SHP77 treated with DMSO at 0.1 percent for 48 hours (cell line): ENCODE measurements at places on chromosomes 1 and 21.

DNA sequence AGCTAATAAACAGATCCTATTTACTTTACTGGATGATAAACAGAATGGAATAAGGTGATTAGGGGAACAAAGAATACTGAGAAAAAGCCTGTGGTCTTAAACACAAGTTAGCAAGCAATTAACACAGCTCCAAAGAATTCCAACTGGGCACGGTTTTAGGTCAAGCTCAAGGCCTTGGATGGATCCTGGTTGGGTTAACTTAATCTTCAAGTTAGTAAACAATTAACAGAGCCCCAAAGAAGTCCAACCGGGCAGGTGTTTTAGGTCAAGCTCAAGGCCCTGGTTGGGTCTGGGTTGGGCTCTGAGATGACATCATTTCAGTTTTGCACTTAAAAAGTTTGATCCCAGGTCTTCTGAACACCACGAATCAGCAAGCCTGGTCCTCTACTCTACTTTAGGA, 1086.3 kb upstream of the TMPRSS15 start:
- no peak for DNase-seq

- DNase-seq: peak; percentile 60
These were observed 22.5 kb downstream of the CHD5 start for GRCh38 chr1:6157528-6158174.

DNA sequence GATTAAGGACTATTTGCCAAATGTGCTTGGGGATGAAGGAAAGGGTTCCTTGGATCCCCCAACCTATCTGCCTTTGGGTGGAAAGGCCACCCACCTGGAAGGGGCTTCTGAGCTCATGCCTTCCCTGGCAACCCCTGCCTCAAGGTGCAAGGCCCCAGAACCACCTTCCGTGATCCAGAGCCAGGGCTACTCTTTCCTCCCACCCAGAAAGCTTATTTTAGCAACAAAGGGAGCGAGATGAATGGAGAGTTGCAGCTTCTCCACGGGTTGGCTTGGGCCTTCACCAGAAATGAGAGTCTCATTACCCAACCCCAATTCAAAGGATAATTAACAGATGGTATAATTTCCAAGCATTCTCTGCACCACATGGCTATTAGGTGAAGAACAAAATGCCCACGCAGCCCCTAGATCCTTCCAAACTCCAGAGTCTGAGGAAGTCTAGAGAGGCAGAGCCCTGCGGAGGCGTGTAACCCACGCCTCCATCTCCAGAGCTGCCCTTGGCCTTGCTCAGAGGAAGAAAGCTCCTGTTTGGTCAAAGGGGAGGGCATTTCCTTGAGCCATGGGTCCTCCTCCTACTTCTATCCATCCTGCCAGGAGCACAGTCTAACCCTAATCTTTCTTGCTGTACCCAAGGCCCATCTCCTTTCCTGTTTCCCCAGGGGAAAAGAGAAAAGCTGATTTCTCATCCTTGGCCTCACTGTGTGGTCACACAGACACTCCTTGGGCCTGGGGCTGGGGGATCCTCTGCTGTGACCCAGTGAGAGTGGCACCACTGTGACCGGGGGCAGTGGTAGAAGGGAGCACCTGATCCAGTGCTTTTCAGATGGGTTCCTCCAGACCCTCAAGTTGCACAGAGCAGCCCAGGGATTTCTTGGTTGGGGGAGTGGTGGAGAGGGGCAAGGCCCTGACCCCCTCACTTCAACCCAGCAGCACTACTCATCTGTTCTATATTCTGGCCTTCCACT, 1.7 kb upstream of the CELSR2 start:
- DNase-seq: no peak

DNA sequence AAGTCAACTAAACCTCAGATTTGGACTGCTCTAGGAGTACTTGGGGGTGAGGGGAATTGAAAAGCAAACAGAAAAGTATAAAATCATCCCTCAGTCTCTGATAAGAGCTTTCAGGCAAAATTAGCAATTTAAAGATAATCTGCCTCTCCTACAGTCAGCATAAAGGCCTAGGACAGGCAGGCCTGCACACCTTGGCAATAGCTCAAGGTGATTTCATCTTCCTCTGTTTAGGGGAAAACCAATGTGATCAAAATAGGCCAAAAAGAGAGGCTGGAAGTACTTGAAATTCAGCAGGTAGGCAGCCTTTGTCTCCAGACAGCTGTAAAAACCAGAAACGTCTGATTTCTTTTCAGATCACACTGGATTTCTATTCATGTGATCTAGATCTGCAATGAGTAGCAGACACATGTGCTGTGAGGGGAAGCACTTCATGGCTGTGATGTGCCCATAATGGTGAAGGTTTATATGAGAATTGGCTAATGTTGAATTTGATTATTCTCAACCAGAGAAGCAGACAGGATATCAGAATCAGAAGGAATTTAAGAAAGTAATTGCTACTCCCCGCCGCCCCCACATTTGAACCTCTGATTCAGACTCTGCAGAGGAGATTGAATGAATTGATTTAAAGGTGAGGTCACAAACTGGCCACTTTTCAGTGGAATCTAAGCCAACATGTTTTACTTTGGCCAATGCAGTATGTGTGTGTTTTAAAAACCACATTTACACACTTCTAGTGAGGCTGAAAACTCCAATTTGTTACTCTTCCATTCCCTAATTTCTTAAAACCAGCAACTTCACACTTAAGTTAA, 45.8 kb upstream of the DNASE2B start:
- no peak for DNase-seq

- no peak for DNase-seq
These were observed 87.1 kb downstream of the SELENOF start for GRCh38 chr1:86826856-86827255.

DNA sequence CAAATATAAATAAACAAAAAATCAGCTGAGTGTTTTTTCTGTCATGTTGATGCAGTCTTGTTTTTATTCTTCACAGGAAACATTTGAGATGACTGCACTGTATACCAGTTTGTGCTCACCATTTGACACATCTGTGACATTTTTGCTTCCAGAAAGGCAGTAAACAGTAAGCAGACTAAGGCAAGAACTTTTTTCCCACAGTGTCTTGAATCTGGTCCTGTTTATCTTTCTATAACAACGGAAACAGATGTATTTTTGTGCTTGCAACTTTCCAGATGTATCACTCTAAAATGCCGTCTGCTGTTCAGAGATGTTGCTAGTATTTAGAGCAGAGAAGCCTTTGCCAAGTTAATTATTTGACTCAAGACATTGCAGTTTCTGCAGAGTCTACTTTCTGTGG, 105.5 kb downstream of the ZC3H11B start:
- DNase-seq: no peak

DNA sequence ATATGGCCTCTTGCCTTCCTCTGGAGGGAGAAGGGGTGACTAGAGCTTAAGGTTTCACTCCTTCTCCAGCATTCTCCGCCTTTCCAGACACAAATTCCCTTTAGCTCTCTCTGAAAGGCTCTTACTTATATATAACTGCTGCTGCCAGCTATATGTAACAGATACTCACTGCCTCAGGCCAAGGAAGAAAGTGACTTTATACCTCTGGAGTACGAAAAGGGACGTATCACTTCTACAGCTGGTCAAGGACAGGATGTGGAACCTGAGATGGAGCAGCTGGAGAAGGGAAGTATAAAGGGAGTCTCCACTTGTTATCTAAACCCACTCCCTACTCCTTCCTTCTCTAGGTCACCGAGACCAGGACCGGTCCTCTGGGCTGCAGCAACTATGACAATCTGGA, 102.4 kb downstream of the BRINP2 start:
- no peak for DNase-seq

DNA sequence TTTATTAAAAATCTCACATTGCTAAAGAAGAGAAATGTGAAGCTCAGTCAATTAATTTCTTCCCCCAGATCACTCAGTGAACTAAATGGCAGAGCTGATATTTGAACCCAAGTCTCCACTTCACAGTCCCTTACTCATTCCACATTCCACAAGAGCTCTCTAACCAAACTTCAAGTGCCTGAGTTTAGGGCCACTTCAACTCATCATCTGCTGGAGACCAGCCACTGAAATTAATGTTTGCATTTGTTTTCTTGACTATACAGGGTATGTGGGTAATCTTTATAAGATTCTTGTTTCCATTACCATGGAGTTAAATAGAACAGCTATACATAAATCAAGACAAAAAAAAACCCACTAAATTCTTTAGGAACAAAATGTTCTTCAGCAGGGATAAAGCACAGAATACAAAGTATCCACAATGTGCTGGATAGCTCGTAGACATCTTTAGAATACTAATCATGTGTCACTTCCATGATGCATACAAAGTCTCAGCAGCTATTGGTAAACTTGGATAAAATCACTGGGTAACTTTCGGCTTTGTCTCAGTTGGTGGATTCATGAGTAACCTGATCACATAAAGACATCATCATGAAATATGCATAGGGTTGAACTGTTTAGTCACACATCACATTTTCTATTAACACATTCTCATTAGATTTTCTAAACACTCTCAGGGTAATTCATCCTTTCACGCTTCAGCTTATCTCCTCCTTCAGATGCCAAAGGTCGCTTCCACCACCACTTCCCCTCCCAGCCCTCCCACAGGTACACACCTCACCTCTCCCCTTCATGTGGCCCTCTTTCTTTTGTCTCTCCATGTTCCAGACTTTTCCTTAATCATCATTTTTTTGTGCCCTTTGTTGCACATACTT, 89.8 kb downstream of the LRRC53 start:
- DNase-seq: no peak

GRCh38 chr1:195085196-195085595, 1523.0 kb downstream of the KCNT2 start:
- no peak for DNase-seq

DNA sequence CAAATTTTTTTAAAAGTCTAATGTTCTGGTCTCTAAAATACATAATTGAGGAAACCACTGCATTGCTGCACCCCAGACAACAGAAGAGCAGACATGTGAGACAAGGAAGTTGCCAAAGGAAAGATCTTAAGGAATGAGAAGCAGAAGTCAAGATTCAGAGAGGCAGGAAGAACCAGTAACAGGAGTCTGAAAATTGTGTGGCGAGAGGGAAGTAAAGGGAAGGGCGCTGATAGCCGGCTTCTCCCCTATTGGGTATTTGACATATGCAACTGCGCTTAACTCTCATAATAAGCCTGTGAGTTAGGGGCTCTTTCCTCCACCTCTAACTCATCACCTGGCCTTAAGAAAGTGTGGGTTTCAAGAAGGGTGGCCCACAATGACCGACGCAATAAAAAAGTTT, 21.9 kb upstream of the KIF14 start:
- DNase-seq: no peak

DNA sequence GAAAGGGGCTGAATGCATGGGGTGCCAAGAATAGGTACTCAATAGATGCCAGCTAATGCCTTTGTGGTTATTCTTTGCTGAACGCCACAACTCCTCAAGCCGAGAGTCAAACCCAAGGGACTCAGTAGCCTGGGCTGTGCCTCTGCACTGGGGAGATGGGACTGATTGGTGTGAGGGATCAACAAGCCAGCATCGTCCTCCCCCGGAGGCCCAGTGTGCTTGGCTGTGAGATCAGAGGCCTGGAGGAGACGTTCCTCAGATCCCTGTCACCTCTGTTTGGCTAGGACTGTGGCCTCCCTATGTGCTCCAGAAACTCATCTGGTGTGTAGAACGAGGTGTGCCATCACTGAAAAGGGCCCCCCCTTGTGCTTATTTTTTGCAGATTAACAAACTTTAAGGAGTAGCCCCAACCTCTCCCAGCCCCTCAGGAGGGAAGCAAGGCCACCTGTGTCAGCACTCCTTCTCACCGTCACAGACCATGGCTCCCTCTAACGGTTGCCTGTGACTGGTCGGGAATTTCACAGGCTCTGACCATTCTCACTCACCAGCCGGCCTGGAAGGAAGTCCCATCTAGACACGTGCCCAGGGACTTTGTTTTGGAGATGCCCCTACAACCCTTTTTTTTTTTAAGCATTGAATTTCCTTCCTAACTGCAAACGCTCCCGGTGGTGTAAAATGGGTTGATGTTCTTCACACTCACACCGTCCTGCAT, 194.0 kb upstream of the VAMP3 start:
- DNase-seq: peak; percentile 12

DNA sequence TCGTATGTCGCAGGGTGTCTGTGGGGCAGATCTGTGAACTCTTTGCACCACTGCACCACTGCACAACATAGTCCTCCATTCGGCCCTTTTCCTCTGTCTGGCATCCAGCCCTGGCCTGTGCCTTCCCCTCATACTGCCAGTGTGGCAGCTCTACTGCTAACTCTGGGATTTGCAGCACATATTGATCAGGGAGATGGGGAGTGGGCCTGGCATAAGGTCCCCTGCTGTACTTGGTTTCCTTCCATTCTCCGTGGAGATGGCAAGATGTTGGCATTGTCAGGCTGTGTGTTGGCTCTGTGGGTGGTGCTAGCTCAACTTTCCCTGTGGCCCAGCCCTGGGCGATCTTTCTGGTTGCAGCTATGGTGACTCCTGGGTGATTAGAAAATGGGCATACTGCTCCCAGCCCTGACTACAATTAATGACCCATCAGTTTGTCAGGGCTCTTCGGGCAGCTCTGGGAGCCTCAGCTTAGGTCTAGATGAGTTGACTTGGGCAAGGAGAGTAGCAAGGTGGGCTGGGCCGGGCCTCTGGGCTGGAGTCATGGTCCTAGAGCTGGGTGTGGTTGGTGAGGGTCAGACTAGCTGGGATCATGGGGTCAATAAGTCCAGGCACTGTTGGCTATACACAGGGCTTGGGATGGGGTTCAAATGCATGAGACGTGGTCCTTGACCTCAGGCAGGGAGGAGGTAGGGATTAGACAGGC, 11.4 kb downstream of the PTPRU start:
- no peak for DNase-seq

- DNase-seq: peak; percentile 39
These were observed 30.3 kb downstream of the CD48 start for GRCh38 chr1:160681066-160681890.

- peak; percentile 55 for DNase-seq
These were observed 90.5 kb downstream of the EDEM3 start for GRCh38 chr1:184664042-184664660.

DNA sequence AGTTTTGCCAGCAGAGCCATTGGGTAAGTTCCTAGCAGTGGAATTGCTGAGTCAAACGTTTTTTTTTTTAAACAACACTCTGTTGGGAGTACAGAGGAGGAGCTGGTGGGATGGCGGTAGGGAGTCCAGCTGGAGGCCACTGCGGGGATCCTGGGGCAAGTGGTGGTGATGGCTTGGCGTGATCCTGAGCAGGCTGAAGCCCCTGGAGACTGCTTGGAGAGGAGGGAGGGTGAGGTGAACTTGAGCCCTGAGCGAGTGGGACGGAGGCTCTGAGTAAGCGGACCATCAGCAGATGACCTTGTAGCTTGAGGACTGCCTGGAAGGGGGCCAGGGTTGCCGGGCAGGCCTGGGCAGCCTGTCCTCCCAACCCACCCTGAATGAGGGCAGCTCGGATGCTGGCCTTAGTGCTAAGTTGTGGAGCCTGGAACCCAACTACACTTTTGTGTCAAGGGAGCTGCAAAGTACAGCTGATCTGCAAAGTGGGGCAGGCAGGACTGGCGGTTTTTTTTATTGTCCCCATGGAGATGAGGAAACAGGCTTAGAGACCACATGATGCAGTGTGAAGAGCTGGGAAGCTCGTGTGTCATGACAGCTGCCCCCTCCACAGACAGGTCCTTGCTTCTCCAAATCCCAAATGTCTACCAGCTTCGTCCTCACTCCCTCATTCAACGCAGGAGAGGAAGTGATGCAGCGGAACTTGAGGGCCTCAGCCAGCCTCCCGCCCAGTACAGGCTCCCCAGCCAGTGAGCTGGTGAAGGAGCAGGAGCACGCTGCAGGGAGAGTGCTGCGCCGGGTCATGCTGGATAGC, 20.2 kb downstream of the MRPL37 start:
- DNase-seq: no peak
